K562 (cell line): ENCODE measurements at places on chromosomes 6 and 20. TPM values are rescaled to one million over a fixed set of nuclear protein-coding genes. Genes with fewer than 3 reads are reported as not detected.

The HLA-DRA gene
- 1.8 and 2.4 TPM in 2 replicates for total RNA-seq

The NINL gene
- 0.04 and 0.11 TPM in 2 replicates for total RNA-seq

GRCh38 chr6:97081010-97081590, 156.6 kb downstream of the KLHL32 start:
- DNase-seq, result no peak
- H3K27ac ChIP-seq, result no peak overlapping the region
- H3K36me3 ChIP-seq, result no peaks in the 10 kb centered on the region
- no peak overlapping the region for H3K4me3 ChIP-seq
- no peaks in the 10 kb centered on the region for H3K4me1 ChIP-seq
- no peaks in the 10 kb centered on the region for H3K27me3 ChIP-seq

DNA sequence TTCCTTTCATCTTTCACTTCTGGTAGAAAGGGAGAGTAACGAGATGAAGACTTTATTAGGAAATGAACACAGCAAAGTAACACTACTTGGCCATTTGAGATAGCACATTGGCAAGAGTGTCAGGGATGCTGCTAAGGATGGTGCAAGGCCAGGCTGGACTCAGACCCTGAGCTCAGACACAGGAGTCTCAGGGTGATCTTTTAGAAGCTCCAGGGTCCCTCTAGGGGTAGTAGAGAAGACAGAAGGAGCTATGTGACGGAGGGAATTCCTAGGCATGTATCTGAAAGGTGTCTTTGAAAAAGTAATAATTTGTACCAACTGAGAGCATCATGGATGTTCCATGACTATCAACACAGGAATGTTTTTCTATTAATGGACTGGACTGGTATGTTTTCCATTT, 436.5 kb downstream of the DHX35 start:
- no peaks in the 10 kb centered on the region for H3K27me3 ChIP-seq
- no peak for DNase-seq
- no peak overlapping the region for H3K4me3 ChIP-seq
- H3K27ac ChIP-seq, result no peak overlapping the region
- no peaks in the 10 kb centered on the region for H3K4me1 ChIP-seq
